ENCODE measurements at places on chromosomes 11 and 22.
A peak's percentile ranks its signal among the peaks of the same experiment; 100 is the strongest.

GRCh38 chr22:39953101-39953500 lies 7.1 kb upstream of the TMA7B start:
- no peak for DNase-seq

GRCh38 chr11:10539339-10539738 lies 1.6 kb downstream of the RNF141 start:
- no peak for DNase-seq

- DNase-seq, result no peak
These were observed 118.7 kb downstream of the ST3GAL4 start for GRCh38 chr11:126474220-126474619.

GRCh38 chr11:127000981-127001380 lies 411 bp upstream of the KIRREL3 start:
- DNase-seq, result no peak

DNA sequence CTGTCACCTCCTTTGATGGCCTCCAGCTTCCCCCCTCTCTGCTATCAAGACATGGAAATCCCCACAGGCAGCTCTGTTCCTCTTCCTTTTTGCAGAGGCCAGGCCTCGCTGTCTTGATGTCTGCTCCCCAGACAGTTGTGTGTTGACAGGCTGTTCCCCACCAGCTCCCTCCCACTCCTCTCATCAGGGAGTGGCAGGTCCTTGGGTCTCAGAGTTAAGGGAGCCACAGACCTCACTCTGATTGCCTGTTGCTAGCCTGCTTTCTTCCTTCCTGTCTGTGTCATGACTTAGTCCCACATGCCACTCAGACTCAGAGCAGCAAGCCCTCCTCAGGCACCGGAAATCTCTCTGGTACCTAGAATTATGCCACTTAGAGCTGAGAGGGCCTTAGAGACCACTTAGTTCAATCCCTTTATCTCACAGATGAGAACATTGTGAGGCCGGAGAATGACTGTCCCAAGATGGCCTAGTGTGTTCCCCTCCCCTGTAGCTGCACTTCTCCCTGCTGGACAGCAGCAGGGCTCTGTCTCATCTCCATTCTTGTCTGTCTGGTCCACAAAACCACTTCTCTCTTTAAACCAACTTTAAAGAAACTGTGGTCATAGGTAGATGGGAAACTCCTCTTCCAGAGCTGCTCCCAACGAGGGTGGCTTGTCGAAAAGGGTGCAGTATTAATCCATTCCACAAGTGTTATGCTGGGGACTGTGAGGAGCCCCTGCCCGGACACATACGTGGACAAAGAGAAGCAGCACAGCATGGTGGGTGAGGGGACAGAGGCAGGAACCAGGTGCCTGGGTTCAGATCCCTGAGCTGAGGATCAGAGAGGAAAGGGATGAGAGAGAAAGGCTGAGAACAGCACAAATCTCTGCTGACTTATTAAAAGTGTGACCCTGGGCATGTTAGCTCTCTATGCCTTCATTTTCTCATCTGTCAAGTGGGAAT lies 4.2 kb downstream of the AMPD3 start:
- no peak for DNase-seq

- no peak for DNase-seq
These were observed 57.3 kb downstream of the PPP6R2 start for GRCh38 chr22:50400406-50400805.

- DNase-seq, result no peak
These were observed 29.7 kb upstream of the PCF11 start for GRCh38 chr11:83127310-83127637.

DNA sequence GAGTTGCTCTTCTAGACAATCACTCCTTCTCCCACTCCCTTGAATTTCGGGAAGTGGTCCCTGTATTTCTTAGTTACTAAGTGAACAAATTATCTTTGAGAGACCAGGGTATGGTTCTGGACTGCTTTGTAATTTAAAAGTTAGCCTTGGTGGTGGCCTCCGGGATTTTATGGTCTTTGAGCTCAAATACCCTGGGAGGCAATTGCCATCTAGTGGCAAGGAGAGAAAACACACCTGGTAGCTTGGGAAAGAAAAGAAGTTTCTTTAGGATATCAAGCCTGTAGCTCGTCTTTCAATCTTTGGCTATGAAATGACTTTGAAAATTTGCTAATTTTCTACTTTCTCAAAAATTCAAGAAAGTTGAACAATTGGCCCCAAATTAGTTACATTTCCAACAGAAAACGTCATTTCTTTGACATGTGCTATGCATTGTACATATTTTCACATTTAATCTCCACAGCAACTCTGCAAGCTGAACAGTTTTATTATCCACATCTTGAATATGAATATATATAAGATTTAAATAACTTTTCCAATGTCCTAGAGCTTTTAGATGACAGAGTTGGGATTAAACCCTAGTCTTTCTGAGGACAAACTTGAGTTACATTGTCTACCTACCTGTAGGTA lies 39.1 kb downstream of the MMP27 start:
- DNase-seq, result no peak

DNA sequence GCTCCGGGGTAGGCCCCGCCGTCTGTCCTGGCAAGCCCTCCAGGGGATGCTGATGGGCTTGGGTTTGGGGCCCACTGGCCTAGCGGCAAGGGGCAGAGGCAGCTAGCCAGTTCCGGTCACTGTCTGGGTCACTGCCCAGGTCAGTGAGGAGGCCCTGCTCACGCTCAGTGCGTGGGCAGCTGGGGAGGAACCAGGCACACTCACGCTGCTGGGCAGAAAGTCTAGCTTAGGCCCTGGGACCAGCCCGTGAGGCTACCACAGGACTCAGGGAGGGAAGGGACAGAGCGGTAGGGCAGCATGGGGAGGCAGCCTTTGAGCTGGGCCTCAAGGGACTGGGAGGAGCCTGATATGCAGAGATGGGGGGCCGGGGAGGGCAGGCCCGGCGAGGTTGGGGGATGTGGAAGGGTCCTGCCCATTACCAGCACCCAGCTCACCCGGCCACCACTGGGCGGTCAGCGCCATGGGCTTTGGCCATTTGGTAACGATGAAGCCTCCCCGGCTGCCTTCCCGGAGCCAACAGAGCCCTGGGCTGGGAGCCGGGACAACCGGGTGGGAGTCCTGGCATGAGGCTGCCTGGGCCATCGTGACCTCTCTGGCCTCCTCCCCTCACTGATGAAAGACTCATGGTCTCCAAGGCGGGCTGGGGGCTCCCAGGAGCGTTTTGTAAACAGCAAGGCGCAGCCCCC lies 14.2 kb downstream of the SHISAL1 start:
- DNase-seq, result no peak

- DNase-seq, result no peak
These were observed 51.5 kb downstream of the ELFN2 start for GRCh38 chr22:37375801-37376200.

- DNase-seq, result no peak
These were observed 163.3 kb upstream of the CCDC90B start for GRCh38 chr11:83449338-83449913.

DNA sequence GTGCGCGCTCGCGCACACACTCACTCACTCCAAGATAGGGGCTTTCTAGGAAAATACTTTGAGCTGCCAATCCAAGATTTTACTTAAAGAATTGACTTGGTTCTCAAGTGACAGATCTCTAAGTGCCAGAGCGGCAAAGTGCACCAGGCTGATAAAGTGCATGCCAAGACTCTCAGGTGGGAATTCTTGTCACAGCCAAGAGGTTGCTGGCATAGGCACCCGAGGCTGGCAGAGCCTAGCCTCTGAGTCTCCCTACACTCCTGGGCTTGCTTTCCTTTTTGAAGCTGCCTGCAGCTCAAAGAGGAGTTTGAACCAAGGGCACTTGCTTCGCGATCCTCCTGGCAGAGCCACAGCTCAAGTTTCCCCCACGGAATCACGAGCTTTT lies 2.5 kb upstream of the ADM start:
- DNase-seq, result no peak

GRCh38 chr11:3859373-3859881 lies 4.0 kb downstream of the STIM1 start:
- DNase-seq, result no peak

DNA sequence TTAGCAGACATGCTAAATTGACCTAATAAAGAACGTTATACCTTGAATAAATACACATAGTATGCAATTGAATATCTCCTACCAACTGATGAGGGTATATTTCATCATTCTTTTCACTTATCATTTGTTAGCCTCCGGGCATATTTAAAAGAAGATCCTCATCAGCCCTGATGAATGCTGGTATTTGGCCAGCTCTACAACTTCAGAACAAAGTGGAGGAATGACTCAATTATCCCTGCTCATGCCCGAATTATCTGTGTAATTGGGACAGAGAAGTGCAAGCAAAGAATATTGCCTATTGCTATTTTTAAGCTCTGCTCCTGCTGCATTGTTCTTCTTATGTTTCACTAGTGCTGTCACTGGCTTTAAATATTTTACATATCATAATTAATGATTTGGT lies 622.1 kb downstream of the METTL15 start:
- no peak for DNase-seq

- no peak for DNase-seq
These were observed 53.4 kb downstream of the RTL6 start for GRCh38 chr22:44444341-44445306.

DNA sequence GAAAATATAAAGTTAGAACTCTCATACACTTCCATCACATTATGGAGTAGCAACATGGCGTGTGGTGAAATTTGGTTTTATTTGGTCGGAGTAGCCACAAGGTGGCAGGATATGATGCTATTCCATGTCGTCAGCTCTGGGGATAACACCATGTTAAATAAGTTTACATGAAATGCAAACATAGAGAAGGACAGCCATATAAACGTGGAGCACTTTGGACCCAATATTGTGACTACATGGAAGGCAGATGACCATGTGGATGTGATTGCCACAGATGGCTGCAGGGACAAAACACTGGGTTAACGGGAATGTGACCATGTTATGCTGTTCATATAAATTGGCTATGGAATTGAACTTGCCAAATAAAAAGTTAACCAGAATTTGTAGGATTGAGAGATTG lies 21.0 kb downstream of the OR5M11 start:
- DNase-seq, result no peak

GRCh38 chr11:96241331-96241841 lies 101.6 kb downstream of the MAML2 start:
- DNase-seq, result no peak

DNA sequence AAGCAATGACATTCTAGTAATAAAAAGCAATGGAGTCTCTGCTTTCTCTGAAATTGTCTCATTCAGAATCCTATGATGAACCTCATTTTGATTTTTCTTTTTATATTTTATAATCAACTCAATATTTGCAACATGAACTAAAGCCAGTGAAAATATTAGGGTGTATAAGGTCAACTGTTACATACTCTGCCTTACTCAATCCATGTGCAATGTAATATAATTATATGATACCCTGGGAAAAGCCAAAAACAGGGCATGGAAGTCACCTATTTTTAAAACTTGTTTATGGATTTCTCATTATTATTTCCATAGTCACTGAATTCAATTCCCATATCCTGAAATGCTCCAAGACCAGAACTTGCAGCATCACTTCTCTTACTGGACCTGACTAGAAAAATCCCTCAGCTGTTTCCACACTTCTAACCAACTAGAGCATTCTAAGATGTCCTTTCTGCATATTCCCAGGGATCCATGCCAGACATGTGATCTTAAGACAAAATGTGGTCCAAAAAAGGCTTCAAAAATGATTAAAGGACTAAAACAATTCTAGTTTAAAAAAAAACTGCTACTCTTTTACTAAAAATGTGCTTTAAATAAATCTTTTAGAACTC lies 97.3 kb downstream of the GUCY1A2 start:
- no peak for DNase-seq

- DNase-seq, result no peak
These were observed 19.3 kb upstream of the CD5 start for GRCh38 chr11:61082931-61083531.

GRCh38 chr22:35615156-35615555 lies 2.0 kb downstream of the MB start:
- no peak for DNase-seq

DNA sequence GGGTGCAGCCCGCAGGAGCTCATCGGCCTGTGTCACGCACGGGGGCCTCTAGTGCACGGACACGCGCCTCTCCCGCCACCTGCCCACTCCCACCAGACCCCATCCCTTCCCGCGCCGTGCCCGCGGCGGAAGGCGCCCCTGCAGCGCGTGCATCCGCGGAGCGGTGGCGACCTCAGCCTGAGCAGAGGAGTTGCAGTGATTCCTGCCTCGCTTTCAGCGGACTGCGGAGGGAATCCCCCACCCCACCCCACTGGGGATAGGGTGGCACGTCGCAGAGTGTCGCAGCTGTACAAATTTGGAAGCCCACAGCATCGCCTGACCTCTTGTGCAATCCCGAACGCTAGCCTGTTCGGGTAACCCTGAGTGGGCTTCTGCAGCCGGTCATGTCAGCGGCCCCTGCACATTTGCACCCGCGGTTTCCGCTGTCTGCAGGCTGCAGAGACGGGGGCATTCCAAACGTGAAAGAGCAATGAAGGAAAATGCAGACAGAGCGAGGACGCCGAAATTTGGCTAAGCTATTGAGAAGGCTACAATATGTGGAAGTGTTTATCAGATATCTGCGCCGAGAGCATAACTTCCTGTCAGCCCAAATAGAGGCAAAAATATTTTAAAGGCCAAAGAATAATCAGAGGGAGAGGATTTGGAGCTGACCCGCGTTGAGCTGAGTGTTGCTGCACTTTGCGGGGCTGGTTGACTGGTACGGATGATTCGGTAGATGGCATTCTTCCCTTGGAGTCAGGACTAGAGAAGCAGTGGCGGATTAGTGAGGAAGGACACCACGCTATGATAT lies 617 bp upstream of the ARHGAP20 start:
- no peak for DNase-seq

DNA sequence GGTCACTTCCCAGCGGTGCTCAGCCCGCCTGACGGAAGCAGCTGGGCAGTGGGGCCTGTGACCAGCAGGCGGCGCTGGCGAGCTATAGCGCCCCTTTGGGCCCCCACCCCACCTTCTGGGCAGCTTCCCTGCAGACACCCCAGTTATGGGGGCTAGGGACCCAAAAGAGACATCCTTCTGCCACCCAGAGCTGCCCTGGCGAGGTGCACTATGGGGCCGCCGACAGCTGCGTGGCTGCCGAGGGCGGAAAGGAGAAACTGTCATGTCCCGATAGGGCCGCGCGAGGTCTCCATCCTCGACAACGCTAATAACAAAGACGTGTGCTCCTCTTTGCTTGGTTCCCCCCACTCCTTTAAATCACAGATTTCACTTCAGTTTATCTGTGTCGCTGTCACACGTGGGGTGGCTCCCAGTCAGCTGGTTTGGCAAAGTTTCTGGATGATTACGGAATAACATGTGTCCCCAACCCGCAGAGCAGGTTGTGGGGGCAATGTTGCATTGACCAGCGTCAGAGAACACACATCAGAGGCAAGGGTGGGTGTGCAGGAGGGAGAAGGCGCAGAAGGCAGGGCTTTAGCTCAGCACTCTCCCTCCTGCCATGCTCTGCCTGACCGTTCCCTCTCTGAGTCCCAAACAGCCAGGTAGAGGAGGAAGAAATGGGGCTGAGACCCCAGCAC lies 673 bp upstream of the MYO7A start:
- DNase-seq, result no peak

GRCh38 chr11:119671561-119672015 lies 57.4 kb downstream of the NECTIN1 start:
- DNase-seq, result peak; percentile 58

DNA sequence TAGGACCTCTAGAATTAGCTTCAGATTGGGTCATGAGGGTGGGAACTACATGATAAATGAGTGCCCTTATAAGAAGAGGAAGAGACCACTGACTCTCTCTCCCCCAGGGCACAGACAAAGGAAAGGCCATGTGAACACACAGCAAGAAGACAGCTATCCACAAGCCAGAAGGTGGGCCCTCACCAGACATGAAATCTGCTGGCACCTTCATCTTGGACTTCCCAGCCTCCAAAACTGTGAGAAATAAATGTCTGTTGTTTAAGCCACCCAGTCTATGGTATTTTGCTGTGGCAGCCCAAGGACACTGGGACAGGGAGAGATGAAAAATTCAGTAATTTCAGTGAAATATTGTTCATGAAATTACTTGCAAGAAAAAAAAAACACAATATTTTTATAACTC lies 5.9 kb downstream of the RBFOX2 start:
- no peak for DNase-seq

All from HFF-Myc (cell line).